ENCODE measurements at places on chromosomes 4 and X.

DNA sequence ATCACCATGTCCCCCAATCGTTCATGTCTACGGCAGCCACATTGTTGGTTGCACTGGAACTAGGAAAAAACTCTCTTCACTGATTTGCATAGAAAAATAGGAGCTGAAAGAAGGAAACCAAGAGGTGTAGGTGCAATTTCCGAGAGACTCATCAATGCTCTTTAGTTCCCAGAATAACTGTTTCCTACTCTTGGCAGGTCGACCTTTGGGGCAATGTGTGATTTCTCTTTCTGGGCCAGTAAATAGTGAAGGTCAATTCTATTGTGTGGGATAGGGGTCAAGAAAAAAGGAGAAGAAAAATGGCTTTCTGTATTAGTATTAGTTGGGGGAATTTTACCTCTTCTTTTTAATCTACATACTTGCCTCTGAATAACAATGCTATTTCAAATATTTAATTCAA is 55.9 kb upstream of the PDE5A start:
- H3K36me3 ChIP-seq, result no peaks in the 10 kb centered on the region
- H3K27me3 ChIP-seq, result no peaks in the 10 kb centered on the region
- peaks cover 11% of the 10 kb centered on the region for H3K4me1 ChIP-seq
- H3K4me3 ChIP-seq, result no peak overlapping the region
- no peak overlapping the region for H3K27ac ChIP-seq

DNA sequence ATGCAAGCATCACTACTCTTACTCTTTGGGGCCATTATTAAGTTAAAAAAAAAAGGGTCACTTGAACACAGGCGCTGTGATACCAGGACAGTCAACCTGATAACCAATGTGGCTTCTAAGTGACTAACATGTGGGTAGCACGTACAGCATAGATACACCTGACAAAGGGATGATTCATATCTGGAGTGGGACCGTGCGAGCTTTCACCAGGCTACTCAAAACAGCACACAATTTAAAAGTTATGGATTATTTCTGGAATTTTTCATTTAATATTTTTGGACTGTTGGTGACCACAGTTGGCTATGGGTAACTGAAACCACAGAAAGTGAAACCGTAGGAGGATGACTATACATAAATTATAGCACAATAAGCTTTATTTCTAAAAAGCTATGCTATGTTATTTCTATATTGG is 113.8 kb upstream of the STIM2 start:
- DNase-seq, result no peak
- no peaks in the 10 kb centered on the region for H3K4me1 ChIP-seq
- peaks cover 18% of the 10 kb centered on the region for H3K36me3 ChIP-seq

DNA sequence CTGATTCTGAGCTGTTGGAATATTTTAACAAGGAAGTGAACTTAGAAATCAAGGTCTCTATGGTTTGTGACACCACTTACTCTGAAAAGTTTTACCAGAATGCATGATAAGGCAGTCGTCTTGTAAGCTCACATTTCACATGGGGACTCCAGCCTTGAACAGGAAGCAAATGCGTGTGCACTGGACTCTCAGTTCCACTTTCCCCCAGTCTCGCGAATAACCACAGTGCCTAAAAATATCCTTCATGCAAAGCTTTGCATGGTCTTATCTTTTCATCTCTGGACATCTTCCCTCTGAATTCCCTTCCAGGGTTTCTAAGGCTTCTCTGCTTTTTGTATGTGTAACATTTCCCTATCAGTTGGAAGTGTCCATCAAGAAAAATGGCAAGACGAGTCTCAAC is 581.8 kb downstream of the NLGN4X start:
- H3K27ac ChIP-seq, result no peak overlapping the region
- no peak for DNase-seq
- no peaks in the 10 kb centered on the region for H3K27me3 ChIP-seq
- no peaks in the 10 kb centered on the region for H3K36me3 ChIP-seq
- H3K4me3 ChIP-seq, result no peak overlapping the region

GRCh38 chrX:131289527-131289926 is 421 bp upstream of the IGSF1 start:
- no peaks in the 10 kb centered on the region for H3K36me3 ChIP-seq
- H3K4me3 ChIP-seq, result no peak overlapping the region
- DNase-seq, result no peak
- H3K27ac ChIP-seq, result no peak overlapping the region
- H3K27me3 ChIP-seq, result no peaks in the 10 kb centered on the region

Measured in tibial artery (tissue), 4 donors.